ENCODE measurements at places on chromosomes 7 and 10.

DNA sequence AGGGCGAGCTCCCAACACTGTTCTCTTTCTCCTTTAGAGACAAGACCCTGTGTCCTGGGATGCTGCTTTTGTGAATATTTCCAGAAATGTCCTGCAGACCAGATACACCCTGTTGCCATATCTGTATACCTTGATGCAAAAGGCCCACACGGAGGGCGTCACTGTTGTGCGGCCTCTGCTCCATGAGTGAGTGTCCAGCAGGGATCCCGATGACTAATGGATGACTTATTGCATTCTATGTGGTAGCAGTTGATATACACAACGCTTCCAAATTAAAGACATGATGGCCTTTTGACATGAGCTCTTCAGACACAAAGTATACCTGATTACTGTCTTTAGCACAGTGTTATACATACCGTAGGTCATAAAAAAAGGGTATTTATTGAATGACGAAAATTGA, 45.0 kb upstream of the MGAM2 start:
- no peak for DNase-seq

- no peak for DNase-seq
Observed at GRCh38 chr7:97218767-97219166, 101.3 kb downstream of the SDHAF3 start.

- peak; percentile 54 for DNase-seq
Observed at GRCh38 chr7:100799037-100799896, 28.1 kb downstream of the EPHB4 start.

- peak; percentile 21 for DNase-seq
Observed at GRCh38 chr10:132187430-132188138, 836 bp downstream of the DPYSL4 start.

- no peak for DNase-seq
Observed at GRCh38 chr10:74917481-74918077, 91.2 kb downstream of the KAT6B start.

GRCh38 chr10:131708225-131708880, 192.5 kb upstream of the PPP2R2D start:
- no peak for DNase-seq

- DNase-seq = no peak
Observed at GRCh38 chr10:9222917-9223316, 1168.4 kb downstream of the GATA3 start.

- no peak for DNase-seq
Observed at GRCh38 chr7:41238851-41239331, 464.0 kb downstream of the INHBA start.

DNA sequence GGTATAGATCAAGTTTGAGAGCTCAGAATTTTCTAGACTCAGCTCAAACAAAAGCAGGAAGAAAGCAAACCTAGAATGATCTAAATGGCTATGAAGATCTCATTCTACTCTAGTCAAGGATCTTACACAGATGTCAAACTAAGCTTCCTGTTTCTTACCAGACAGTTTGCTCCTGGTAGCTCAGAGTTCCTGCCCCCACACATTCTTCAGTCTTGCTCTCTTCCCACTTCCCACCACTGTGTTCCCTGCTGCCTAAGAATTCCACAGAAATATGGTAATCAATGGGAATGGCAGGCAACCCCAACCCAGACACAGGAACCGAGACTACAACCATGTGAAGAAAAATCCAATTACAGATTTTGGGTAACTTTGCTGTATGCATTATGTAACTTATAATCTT, 133.4 kb upstream of the PTN start:
- DNase-seq = no peak

DNA sequence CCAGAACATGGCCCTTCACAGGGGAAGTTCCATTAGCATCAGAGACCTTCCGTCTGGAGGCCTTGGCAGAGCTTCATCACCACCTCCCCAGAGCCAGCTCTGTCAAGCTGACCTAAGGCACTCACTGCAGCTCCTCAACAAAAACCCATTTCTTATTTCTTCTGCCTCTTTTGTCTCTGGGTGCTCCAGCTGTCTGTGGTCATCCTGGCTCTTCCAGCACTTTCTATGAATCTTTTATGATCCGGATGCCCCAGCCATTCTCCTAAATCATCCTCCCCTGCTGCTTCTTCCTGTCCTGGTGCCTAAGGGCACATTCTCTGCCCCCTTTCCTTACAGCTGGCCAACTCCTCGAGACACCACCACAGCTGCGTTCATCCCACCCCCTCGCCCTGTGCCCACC, 171.7 kb upstream of the INSYN2A start:
- no peak for DNase-seq

- DNase-seq = no peak
Observed at GRCh38 chr7:85997515-85997914, 646.2 kb upstream of the GRM3 start.

Measured in NCI-H146 (cell line).